ENCODE measurements at places on chromosomes 6 and 20.

DNA sequence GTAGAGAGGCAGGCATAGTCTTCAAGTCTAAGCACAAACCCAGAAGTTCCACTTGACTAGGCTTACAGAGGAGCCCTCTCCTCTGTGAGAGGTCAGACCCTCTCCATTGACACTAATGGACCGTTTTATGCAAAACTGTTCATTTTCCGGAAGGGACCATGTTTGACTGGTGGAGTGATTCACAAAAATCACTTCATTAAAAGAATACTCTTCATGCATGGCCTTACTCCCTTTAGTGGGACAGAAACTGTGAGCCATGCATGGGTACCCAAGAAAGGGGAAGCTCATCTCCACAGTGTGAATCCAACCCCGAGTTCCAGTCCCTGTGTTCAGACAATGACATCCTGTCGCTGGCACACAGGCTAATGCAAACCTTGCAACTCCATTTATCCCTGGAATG, 63.2 kb downstream of the OLIG3 start:
- DNase-seq = no peak

GRCh38 chr6:3801960-3802359, 47.2 kb upstream of the FAM50B start:
- no peak for DNase-seq

DNA sequence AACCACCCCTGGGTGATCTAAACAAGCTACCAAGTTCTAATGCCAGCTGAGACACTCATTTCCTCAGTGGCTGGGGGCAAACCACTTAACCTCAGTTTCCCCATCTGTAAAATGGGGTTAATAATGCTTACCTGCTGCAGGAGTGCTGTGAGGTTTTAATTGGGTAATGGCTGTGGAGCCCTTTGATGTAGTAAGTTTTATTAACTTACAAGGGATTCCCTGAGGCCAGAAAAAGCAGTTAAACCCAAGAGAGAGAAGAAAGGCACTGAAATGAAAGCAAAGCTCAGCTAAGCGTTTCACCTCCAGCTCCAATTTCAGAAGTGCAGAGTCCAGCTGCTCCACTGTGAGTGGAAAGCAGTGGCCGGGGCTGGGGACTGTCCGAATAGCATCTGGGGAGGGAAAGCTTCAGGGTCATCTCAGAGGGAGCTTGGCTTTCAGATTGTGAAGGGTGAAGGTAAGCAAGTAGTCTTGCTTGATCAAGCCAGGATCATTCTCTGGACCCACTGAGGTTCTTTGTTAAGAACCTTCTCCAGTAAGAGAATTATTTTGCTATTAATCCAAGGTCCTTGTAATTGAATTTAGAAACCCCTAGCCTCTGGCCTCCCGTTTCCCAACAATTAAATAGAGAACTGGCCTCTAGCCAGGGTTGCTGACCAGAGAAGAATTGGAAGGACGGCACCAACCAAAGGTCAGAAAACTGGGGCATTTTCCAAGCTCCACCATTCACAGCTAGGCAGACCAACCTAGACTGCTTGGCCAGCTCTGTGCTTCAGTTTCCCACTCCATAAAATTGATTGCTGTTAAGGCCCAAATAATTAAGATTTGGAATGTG, 20.9 kb upstream of the TCP11 start:
- no peak for DNase-seq

DNA sequence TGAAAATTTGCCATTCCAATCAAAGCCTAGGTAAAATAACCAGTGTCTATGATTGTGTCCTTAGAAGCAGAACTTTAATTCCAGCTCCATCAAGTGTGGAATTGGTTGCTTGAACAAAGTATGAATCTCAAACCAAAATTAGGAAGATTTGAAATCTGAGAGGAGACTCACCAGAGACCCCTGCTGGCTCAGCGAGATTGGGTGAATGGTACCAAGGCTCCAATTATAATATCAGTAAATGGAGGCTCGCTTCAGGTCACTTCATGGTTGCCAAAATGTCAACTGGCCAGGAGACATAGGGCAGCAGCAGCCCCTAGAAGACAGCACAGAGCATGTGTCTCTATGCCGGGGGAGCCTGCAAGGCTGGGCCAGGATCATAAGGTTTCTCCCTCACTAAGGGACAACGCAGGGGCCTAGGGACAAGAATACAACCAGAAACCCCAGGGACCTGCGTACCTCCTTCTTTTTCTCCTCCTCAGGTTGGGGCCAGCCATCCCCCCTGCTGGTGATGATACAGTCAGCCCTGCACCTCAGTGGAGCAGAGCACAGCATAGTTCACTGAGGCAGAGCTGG, 14.0 kb downstream of the RBL1 start:
- DNase-seq = no peak

GRCh38 chr20:56222201-56222600, 26.3 kb upstream of the MC3R start:
- no peak for DNase-seq

GRCh38 chr20:56953048-56953586, 313.3 kb downstream of the BMP7 start:
- DNase-seq = no peak

- no peak for DNase-seq
These were observed 67.8 kb upstream of the EDN3 start for GRCh38 chr20:59232618-59233017.

DNA sequence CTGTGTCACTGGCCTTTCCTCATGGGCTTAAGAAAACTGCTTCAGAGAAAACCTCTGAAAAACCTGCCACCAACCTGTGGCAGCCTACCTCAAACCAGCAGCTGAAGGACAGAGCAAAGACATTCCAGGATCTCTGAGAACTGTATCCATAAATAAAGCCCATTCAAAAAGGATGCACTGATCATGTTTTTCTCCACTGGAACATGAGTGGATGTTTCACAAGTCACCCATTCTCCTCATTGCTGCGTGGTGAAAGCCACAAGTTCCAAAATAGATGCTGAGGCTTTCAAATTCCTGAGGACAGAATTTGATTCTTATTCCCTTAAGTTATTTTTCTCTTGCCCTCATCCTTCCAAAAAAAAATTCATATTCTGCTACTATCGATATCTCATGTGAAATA, 280.6 kb downstream of the KHDC1L start:
- DNase-seq = no peak

DNA sequence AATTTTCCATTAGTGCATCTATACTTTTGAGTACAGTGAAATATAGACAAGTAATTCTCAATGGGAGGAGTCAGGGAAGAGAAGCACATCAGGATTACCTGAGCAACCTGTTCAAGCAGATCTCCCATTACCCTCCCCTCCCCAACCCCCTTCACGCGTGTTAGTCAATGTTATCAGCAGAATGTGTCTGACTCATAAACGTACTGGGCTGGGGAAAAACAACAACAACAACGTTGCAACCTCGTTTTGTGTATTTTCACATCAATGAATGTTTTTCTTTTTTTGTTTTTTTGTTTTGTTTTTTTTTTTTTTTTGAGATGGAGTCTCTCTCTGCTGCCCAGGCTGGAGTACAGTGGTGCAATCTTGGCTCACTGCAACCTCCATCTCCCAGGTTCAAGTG, 287.0 kb upstream of the STXBP5 start:
- no peak for DNase-seq

DNA sequence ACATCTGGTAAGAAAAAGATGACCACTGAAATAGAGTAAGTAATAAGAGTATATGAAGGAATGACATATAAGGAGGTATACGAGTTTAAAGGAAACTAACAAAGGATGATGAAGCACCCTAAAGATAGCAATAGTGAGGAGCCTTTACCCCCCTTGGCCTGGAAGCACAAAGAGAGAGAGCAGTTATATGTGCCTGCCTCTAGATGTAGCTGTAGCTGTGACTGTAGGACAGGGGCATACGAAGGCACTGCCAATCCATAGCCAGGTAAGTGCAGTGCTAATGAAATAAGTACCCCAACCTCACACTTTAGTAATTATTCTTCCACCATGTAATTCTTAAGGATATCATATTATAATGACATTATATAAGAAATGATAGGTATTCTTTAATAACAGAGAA, 90.1 kb upstream of the FKBP1C start:
- DNase-seq = no peak

DNA sequence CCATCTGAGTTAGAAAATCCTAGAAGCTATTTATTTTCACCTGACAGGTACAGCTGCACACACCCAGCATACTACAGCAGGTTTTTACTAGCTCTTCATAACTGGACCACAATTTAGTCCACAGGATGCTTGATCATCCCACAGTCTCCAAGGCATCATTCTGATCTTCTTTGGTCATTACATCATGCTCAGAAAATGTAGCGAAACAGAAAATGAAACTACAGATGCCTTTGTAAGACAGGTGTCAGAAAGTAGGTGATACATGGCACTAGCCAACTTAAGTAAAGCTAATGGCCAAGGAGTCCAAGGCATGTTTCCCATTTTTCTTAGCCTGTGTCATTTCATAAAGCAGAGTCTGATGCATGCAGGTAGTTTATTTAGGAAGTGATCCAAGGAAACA, 102.3 kb downstream of the HTR1B start:
- DNase-seq = no peak

GRCh38 chr6:710601-711571, 17.9 kb upstream of the EXOC2 start:
- DNase-seq = peak; percentile 30

DNA sequence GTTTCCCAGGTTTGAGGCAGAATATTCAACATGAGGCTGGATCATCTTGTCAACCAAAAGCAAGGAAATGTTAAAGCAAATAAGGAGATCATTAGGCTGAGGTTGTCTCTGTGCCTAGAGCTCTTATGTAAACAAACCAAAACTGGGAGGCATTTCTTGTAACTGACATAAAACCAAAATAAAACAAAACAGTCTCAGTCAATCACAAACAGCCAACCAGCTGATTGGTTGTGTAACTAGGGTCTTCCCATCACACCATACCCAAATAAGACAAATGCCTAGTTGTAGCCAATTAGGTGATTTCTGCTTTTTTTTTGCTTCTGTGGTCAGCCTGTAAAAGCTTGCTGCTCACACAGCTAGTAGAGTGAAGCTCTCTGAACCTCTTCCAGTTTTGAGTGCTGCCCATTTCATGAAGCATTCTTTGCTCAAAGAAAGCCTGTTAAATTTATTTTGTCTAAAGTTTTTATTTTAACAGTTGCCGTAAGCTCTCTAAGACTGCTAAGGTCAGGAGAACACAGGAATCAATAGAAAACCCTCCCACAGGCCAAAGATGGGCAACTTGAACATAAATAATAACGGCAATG, 8.9 kb upstream of the FITM2 start:
- no peak for DNase-seq

DNA sequence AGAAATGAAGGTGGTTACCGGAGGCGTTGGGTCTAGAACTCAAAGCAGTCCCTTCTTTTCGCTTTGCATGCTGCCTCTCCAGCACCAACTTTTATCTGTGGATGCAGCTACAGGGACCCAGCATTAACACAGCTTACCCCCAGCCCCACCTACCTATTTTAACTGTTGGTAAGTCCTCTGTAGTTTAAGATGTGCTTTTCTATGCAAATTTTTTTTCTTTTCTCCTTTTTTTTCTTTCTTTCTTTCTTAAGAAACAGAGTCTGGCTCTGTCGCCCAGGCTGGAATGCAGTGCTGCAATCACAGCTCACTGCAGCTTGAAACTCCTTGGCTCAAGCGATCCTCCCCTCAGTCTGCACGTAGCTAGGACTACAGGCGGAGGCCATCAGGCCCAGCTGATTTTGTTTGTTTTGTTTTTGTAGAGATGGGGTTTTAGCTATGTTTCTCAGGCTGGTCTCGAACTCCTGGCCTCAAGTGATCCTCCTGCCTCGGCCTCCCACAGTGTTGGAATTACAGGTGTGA, 6.5 kb upstream of the USP45 start:
- DNase-seq = no peak

GRCh38 chr20:8255945-8256632, 124.0 kb downstream of the PLCB1 start:
- no peak for DNase-seq

DNA sequence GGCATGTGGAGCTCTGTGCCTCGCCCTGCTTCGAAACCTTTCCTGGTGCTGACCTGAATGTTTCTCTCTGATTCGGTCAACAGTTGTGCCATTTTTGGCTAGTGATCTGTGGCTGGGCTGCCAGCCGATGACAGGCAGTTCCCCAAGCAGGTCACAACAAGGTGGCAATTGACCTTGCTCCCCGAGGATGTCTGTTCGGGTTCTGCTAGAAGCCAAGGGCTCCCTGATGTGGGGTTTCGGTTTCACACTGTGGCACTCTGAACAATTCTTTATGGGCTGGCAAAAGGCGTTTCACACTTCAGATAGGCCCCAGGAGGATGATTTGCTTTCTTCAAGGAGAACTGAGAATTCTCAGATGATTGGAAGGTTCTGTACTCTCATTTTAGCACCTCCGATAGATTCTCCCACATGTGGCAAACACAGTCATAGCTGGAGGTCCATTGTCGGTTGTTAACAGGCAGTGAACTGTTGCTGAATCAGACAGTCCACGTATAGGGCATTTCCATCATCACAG, 135.6 kb downstream of the SLC24A3 start:
- no peak for DNase-seq
